Brain (organoid and tissue), 16 donors: ENCODE measurements at places on chromosomes 3 and 15. TPM values are rescaled to one million over a fixed set of nuclear protein-coding genes. Genes with fewer than 3 reads are reported as not detected.

The CORO2B gene
- 59.3 TPM for polyA plus RNA-seq

The PLXNB1 gene
- 70.1 TPM for polyA plus RNA-seq

The CMTM7 gene
- polyA plus RNA-seq: 2.5 TPM

The ZIC1 gene
- polyA plus RNA-seq: 13.4 TPM

The GHSR gene
- not detected for polyA plus RNA-seq

The SERINC4 gene
- polyA plus RNA-seq: 0.22 TPM

The TARS3 gene
- polyA plus RNA-seq: 10.0 TPM

The CRYGS gene
- 0.34 TPM for polyA plus RNA-seq

The KLHL6 gene
- polyA plus RNA-seq: 0.15 TPM

The SH3GL3 gene
- 16.8 TPM for polyA plus RNA-seq

The MAN2C1 gene
- 18.0 TPM for polyA plus RNA-seq

The SYNPR gene
- 8.1 TPM for polyA plus RNA-seq

The CHRM5 gene
- 4.4 TPM for polyA plus RNA-seq

The PTPRG gene
- polyA plus RNA-seq: 7.4 TPM

The STRIT1 gene
- not detected for polyA plus RNA-seq

The MITF gene
- 1.6 TPM for polyA plus RNA-seq

The PYGO1 gene
- 0.95 TPM for polyA plus RNA-seq
